GM12878 (cell line): ENCODE measurements at places on chromosomes 5 and 9.

DNA sequence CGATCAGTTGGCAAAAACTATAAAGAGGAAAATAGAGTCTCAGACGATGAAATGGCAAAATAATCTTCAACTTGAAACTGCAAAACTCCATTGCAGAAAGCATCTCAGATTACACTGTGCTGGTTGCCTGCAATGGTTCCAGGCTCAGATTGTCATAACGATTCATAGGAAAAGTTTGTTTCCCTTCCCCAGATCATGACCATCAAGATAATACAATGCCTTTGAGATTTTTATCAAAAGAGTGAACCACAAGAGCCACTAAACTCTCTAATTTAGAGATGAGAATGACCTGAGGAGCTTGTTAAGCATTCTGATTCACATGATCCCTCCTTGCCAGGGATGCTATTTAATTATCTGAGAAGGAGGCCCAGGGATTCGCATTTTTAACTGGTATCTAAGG, 52.6 kb upstream of the ITGA1 start:
- no peak overlapping the region for H3K27ac ChIP-seq
- H3K27me3 ChIP-seq: no peaks in the 10 kb centered on the region
- no peaks in the 10 kb centered on the region for H3K4me1 ChIP-seq
- no peak overlapping the region for H3K4me3 ChIP-seq
- DNase-seq: no peak
- no peaks in the 10 kb centered on the region for H3K36me3 ChIP-seq

- H3K4me3 ChIP-seq: no peak overlapping the region
- H3K36me3 ChIP-seq: no peaks in the 10 kb centered on the region
- H3K4me1 ChIP-seq: no peaks in the 10 kb centered on the region
These were observed 10.9 kb downstream of the HABP4 start for GRCh38 chr9:96460882-96461281.

DNA sequence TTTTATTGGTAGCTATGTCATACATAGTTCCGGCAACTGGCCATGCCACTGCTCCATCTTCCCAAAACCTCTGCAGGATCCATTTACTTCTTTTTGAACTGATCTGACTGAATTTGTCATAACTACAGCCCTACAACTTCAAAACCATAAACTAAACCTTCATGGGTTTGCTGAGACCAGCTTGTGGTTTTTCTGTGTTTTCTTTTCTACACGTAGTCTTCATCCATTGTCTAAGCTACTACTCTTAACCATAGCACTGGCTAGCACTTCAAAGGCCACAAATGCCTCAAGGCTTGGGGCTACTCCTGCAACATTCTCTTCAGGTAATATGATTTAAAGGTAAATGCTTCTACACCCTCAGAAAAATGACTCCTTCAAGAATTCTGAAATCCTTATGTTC, 9.0 kb upstream of the KIF2A start:
- no peak for DNase-seq
- no peaks in the 10 kb centered on the region for H3K4me1 ChIP-seq
- no peak overlapping the region for H3K27ac ChIP-seq
- no peak overlapping the region for H3K4me3 ChIP-seq

GRCh38 chr9:26169708-26170107, 491.5 kb upstream of the TUSC1 start:
- DNase-seq: no peak
- H3K4me3 ChIP-seq: no peak overlapping the region
- H3K27ac ChIP-seq: no peak overlapping the region
- H3K4me1 ChIP-seq: no peaks in the 10 kb centered on the region
- no peaks in the 10 kb centered on the region for H3K36me3 ChIP-seq
- H3K27me3 ChIP-seq: no peaks in the 10 kb centered on the region

- no peak overlapping the region for H3K4me3 ChIP-seq
- no peak overlapping the region for H3K27ac ChIP-seq
- no peaks in the 10 kb centered on the region for H3K4me1 ChIP-seq
- no peaks in the 10 kb centered on the region for H3K36me3 ChIP-seq
- DNase-seq: no peak
- no peaks in the 10 kb centered on the region for H3K27me3 ChIP-seq
These were observed 265.0 kb upstream of the IRX4 start for GRCh38 chr5:2147504-2148311.

DNA sequence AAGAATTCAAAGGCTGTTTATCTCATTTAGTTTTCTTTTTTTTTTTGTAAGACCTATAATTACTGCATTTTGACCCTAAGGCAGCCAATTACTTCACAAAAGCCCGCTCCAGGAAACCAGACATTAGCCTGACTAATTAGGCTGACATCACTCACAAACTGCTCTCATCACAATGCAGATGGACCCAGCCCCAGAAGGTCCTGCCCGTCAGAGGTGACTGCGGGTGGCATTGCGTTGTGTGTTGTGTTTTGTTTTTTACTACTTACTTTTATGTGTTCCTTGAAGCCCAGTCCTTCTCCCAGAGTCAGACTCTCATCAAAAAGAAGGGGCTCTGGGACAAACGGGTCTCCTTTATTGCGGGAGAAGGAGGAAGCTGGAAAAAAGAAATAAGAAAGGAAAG, 172.2 kb downstream of the HSD17B3 start:
- no peak for DNase-seq
- no peaks in the 10 kb centered on the region for H3K4me1 ChIP-seq
- no peaks in the 10 kb centered on the region for H3K27me3 ChIP-seq
- H3K36me3 ChIP-seq: no peaks in the 10 kb centered on the region
- no peak overlapping the region for H3K27ac ChIP-seq

GRCh38 chr9:95629585-95629984, 112.8 kb upstream of the PTCH1 start:
- H3K4me1 ChIP-seq: no peaks in the 10 kb centered on the region
- no peaks in the 10 kb centered on the region for H3K36me3 ChIP-seq
- H3K27ac ChIP-seq: no peak overlapping the region

DNA sequence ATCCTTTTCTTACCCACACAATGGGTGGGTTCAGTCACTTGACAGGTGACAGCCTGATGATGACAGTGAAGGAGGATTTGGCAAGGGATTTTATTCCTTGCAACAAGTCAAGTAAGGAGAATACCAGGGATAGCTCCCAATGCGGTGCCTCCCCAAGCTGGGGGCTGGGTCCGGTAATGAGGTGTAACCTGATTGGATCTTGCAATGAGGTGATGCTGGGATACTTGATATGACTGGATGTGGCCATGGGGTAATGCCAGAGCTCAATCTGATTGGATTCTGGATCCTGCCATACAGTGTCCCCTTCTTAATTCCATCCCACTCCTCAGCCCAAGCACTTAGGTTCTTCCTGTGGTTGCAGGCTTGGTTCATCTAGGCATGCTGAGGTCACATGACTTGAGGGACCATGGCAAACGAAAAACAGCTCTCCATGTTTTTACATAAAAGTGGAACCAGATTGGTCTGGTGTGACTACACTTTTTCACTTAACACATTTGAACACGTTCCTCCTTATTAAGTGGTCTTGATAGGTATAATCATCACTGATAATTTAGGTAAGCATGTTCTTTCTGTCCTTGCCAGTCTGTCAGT, 181.1 kb downstream of the PDZD2 start:
- no peaks in the 10 kb centered on the region for H3K4me1 ChIP-seq
- no peaks in the 10 kb centered on the region for H3K27me3 ChIP-seq
- no peaks in the 10 kb centered on the region for H3K36me3 ChIP-seq
- no peak overlapping the region for H3K4me3 ChIP-seq

DNA sequence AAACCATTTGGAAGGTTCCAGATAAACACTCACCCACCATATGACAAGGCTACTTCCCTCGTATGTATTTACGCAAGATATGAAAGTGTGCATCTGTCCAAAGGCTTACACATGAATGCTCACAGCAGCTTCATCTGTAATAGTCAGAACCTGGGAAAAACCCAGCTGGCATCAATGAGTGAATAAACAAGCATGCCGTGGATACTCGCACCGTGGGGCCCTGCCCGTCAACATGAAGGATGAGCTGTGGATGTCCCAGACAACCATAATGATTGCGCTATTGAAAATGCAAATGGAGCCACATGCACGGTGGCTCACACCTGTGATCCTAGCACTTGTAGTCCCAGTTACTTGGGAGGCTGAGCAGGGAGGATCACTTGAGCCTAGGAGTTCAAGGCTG, 60.6 kb upstream of the FCN1 start:
- no peak for DNase-seq
- H3K4me3 ChIP-seq: no peak overlapping the region
- no peaks in the 10 kb centered on the region for H3K36me3 ChIP-seq
- H3K4me1 ChIP-seq: no peaks in the 10 kb centered on the region
- H3K27me3 ChIP-seq: no peaks in the 10 kb centered on the region

DNA sequence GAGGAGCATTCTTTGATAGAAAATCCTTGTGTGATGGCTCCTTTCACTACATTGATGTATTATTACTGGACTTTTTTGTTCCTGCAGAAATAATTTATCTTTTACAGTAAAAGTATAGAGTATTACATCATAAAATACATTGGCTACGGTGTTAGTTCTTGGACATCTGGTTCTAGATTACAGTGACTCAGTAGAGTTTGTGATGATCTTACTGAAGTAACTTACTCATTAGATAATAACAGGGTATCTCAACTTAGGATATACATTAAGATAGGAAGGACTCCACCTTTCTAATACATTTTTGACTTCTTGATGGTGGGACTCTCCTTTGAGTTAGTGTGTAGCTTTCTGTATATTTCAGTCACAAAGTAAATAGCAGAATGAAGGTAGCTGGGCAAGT, 59.1 kb downstream of the ZNF462 start:
- DNase-seq: no peak
- H3K27me3 ChIP-seq: no peaks in the 10 kb centered on the region
- H3K4me3 ChIP-seq: no peak overlapping the region
- H3K27ac ChIP-seq: no peak overlapping the region

DNA sequence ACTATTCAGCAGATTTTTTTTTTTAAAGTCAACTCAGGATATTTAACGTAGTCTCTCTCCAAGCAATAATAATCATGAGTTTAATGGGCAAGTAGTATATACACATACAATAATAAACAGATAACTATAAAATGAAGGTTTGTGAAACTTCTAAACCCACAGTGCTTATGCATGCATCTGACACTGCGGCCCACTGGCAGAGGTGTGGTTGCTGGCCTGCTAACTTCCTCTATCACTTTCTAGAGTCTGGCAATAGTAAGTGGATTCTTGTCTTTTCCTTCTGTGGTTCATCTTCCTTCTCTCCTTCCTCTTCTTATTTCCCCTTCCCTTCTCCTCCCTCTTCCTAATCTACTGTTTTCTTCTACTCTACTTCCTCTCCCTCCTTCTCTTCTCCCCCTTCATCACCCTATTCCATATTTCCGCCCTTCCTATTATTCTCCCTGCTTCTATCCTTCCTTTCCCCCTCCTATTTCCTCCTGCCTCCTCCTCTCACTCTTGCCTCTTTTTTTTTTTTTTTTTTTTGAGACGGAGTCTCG, 18.6 kb upstream of the AGXT2 start:
- H3K4me3 ChIP-seq: no peak overlapping the region
- no peak overlapping the region for H3K27ac ChIP-seq
- H3K36me3 ChIP-seq: no peaks in the 10 kb centered on the region
- H3K4me1 ChIP-seq: no peaks in the 10 kb centered on the region
- no peak for DNase-seq
- no peaks in the 10 kb centered on the region for H3K27me3 ChIP-seq

- H3K27me3 ChIP-seq: no peaks in the 10 kb centered on the region
- H3K4me1 ChIP-seq: peaks cover 7% of the 10 kb centered on the region; the same call in 1 of the 2 replicates
- DNase-seq: no peak
- H3K4me3 ChIP-seq: no peak overlapping the region
These were observed 181.9 kb downstream of the CETN3 start for GRCh38 chr5:90227683-90228082.

GRCh38 chr5:418162-419121, 24.5 kb upstream of the EXOC3 start:
- no peaks in the 10 kb centered on the region for H3K27me3 ChIP-seq
- H3K4me1 ChIP-seq: no peaks in the 10 kb centered on the region
- no peak overlapping the region for H3K27ac ChIP-seq
- no peak for DNase-seq

DNA sequence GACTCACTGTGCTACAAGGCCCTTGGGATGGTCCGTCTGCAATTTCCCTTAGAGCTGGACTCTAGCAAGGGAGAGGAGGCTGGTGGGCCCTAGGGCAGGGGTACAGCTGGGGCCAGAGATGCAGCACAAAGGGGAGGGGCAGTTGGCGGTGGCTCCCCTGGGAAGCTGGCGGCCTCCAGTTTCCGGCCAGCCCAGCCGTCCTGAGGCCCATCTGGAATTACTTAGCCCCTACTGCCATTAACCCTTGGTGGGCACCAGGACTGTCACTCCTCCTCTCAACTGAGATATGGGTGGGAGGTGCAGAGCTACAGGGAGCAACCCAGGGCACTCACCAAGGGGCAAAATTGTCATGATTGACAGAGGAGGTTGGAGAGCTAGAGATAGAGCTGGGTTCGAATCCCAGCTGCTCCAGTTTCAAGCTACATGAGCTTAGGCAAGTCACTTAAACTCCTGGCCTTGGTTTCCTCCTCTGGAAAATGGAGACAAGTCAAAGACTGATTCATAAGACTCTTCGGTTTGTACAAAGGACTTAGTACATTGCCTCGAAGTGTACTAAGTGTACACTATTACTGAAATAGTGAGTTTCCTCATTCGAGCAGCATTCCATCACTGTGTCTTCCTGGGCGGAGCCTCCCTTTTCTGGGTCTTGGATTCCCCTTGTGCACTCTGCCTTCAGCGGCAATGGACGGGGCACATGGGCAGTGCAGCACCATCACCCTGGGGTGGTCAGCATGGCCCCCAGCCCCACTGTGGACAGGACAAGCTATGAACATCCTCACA, 2.7 kb upstream of the PDGFRB start:
- no peak overlapping the region for H3K4me3 ChIP-seq
- H3K36me3 ChIP-seq: no peaks in the 10 kb centered on the region
- peaks cover 13% of the 10 kb centered on the region for H3K4me1 ChIP-seq
- DNase-seq: no peak
- H3K27me3 ChIP-seq: no peaks in the 10 kb centered on the region
- H3K27ac ChIP-seq: no peak overlapping the region

DNA sequence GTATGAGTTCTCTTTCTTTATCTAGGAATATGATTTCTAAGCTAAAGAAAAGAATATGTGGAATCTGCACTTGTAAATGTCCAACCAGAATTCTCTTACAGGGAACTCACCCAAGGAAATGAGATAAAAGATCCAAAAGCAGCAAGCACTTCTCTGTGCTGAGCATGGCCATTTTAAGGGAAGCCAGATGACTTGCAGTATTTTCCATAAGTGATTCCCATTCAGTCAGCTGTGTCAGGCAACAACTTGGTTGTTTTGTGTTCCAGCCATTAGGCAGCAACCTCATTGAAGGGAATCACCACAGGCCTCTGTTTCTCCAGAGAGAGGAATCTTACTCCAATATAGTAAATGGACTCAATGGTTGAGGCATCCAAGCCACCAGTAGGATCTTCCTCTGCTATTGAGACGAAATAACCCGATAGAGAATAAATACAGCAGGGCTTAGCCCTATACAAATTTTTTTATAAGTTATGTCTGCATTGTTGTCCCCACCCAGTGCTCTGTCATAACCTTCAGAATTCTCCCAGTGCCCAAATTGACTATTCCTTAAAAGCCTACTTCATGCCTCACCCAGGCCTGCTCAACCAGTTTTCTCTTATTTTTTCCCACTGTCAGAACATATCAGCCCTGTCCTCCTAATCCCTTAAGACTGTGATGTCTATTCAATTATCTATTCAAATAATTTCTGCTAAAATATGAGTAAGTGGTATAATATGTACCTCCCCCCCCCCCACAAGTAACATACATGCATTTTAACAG, 236.6 kb downstream of the PJA2 start:
- no peak for DNase-seq
- no peaks in the 10 kb centered on the region for H3K36me3 ChIP-seq
- H3K4me1 ChIP-seq: no peaks in the 10 kb centered on the region
- no peaks in the 10 kb centered on the region for H3K27me3 ChIP-seq
- H3K4me3 ChIP-seq: no peak overlapping the region

GRCh38 chr5:171834461-171834860, 48.8 kb downstream of the SMIM23 start:
- no peaks in the 10 kb centered on the region for H3K27me3 ChIP-seq
- no peak overlapping the region for H3K27ac ChIP-seq
- no peaks in the 10 kb centered on the region for H3K4me1 ChIP-seq
- H3K4me3 ChIP-seq: no peak overlapping the region
- DNase-seq: no peak
